ENCODE measurements at places on chromosomes 3 and 15. TPM values are rescaled to one million over a fixed set of nuclear protein-coding genes. Genes with fewer than 3 reads are reported as not detected.
A peak's percentile ranks its signal among the peaks of the same experiment; 100 is the strongest.

GRCh38 chr3:136396916-136397315, 146.8 kb downstream of the PCCB start:
- no peak for DNase-seq

DNA sequence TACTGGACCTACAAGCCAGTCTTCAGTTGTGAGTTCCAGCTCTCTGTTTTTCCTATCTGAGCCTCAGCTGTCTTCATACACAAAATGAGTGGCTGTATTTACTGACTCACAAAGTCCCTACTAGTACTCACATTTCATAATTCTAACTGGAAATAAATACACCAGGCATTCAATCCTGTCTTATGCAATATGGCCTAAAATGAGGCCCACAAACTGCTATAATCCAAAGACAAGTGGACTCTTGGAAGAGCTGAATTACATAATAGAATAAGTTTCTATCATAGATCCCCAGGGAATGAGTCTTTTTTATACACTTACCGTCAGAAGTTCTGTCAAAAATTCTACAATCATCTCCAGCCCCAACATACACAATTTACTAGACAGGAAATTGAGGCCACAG, 211.9 kb downstream of the LRRN1 start:
- no peak for DNase-seq

DNA sequence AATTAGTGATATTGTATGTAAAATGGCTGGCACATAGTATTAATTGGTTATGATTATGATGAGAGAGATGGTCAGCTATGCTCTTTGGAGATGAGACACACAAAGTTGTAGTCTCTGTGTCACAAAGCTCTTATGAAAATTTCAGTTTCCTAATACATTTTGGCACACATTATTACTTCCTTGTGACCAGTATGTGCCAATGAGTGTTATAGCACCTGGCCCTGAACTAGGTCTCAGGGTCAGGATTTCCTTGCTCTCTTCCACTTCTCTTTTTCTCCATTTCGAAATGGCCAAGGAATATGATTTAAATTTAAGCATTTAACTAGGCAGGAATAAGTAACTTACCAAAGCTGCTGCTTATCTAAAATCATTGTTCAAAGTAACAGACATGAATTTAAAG, 28.0 kb downstream of the TIPARP start:
- no peak for DNase-seq

The CCR2 gene
- 1.6 TPM for total RNA-seq

DNA sequence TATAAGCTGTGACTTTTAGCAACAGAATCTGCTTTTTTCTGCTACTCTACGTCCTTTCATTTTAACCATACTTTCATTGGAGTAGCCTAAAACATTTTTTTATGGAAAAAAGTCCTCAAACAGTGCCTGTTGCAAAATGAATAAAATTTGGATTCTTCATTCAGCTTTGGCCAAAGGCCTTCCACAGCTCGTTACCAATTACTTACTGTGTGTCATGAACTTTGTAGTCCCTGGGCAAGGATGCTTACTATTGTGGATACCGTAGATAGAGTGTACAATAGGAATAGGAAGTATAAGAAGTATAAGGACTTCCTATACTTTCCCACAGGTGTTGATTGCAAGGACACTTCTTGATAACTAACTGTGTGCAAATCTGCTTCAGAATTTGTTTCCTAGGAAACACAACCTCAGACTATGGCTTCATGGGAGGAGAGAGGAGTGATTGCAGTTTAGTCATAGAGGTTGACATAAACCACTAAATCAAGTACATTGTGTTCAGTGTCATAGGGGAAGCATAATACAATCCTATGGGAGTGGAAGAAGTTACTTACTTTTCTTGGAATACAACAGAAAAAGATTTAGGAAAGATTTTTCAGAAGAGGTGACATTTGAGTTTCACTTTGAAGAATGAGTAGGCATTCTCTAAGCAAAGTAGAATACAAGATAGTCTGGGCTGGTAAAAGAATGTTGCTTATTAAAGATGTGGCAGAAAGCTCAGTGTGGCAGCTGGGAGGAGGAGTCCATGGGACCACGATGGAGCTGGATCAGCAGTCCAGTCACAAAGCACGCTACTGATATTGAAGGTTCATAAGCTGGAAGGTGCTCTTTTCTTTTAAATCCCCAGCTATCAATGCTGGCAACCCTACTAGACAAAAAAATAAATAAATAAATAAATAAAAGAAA, 309.7 kb upstream of the TPRG1 start:
- DNase-seq, result no peak

- no peak for DNase-seq
Observed at GRCh38 chr3:65400899-65401298, 637.8 kb downstream of the MAGI1 start.

GRCh38 chr3:9203317-9203716, 46.1 kb downstream of the SRGAP3 start:
- DNase-seq, result no peak

DNA sequence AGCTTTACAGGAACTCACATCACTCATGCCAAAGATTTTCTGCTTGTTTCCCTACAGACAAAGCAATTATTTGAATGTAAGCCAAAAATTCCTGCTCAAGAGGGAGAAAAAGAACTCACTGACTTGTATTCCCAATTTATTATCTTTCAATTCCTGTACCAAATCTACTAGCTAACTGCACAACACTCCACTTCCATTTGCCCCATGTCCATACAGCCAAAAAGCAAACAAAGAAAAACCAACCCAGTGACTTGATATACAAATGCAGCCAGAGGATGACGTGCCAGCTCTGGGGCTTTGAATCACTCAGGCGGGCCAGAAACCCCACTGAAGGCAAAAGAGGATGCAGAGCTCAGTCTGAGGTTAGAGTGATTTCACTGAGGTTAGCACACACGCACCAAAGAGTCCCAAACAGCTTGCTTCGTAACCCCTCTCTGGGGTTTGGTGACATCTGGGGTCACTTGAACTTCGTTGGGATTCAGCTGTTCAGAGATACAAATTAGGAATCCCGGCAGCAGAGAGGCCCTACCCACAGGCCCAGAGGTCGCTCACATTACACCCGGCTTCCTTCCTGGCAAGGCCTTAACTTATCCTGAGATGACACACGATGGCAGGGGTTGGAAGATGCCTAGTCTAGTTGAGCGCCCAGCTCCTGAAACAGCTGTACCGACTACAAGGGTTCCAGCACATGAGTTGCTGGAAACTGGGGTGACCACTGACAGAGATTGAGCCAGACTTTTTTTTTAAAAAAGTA, 1.6 kb downstream of the RFTN1 start:
- peak; percentile 82 for DNase-seq

DNA sequence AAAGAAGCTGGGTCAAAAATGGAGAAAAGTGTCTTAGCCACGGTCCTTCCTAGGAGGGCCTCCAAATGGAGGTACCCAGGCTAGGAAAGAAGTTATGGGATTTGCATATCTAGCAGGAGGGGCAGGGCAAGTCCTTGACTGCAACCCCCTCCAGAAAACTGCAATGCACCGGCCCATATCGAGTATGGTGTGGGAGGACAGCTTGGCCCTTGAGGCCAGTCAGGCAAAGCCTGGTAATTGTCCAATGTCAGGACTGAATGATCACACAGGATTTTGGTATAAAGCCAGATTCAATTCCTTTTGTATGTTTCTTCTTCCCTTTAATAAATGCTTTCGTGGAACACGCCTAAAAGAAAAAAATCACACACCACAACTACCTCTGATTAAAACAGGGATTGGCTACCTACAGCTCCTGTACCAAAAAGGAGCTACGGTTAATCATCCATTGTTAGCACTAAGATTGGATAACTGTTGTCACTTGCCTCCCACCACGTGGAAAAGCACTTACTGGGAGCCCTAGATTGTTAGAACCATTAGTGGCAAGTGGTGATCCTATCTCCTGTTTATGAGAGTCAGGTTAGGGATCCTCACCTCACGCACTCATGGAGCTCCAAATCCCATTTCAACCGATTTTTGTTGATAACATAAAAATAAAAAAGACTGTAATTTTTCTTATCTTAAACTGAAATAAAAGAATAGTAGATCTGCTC, 1.2 kb downstream of the ZNF770 start:
- peak; percentile 83 for DNase-seq

GRCh38 chr3:178439504-178439903, 96.7 kb upstream of the KCNMB2 start:
- DNase-seq, result no peak

DNA sequence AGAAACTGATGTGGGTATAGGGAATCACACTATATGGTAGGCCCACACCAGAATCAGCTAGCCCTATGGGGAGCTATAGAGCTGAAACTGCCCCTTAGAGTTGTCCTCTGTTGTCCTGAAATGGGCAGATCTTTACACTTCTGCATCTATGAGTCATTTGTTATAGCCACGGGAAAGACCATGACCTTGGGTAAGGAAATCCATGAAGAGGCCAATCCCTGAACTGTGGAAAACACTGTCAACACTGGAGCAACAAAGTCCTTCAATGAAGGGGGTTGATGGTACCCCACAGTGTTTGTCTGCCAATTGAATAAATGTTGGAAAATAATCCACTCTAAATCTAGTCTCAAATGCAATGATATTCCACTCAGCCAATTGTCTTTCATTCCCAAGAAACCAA, 5.2 kb upstream of the CD200R1 start:
- DNase-seq, result no peak

DNA sequence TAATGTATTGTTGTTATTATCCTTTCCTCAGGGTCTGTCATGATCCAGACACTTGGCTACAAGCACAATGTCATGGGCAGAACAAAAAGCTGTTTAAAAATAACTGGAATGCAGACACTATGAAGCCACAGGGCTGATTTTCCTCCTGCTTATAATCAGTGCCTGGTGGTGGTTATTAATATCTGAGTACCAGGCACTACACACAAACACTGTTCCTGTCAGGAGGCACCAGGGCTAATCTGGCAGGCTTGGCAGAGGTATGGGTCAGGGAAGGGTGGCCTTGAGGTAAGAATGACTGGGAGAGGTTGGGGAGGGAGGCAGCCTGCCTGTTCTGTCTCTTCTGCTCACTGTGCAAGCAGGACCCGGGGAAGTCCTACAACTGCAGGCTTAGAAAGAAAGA, 67.2 kb downstream of the WDR76 start:
- no peak for DNase-seq

GRCh38 chr3:44136421-44136820, 105.3 kb upstream of the TOPAZ1 start:
- DNase-seq, result no peak

The PROK2 gene
- not detected for total RNA-seq

The STRA6 gene
- total RNA-seq, result not detected
